DMS79 treated with DMSO at 0.1 percent for 48 hours (cell line): ENCODE measurements at places on chromosomes 7 and 10.
A peak's percentile ranks its signal among the peaks of the same experiment; 100 is the strongest.

DNA sequence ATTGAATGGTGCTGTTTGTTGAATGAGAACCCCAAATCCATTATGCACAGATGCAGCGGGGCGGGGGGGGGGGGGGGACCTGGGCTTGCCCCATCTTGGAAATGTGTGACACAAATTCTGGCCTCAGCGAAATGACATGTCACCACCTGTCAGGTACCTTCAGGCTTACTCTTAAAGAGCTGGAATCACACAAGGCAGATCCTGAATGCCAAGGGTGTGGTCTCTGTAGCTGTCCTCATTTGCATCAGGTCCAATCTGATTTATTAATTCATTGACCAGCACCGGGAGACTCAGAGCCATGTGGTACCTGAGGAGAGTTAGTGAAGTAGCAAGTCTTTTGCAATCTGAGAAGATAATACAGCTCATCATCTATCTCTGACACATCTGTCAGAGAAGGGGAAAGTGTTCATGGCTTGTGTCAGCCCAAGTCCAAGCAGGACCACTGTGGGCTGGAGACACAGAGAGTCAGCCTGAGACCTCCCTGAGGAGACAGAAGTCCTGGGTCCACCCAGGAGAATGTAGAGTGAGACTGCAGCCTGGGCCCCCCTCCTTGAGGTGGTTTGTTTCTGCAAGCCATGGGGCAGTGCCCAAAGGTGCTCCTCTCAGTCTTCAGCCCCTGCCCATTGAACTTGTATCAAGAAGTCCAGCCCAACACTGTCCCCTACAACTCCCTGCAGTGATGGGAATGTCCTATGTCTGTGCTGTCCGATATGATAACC, 46.7 kb downstream of the ADCYAP1R1 start:
- DNase-seq, result no peak

DNA sequence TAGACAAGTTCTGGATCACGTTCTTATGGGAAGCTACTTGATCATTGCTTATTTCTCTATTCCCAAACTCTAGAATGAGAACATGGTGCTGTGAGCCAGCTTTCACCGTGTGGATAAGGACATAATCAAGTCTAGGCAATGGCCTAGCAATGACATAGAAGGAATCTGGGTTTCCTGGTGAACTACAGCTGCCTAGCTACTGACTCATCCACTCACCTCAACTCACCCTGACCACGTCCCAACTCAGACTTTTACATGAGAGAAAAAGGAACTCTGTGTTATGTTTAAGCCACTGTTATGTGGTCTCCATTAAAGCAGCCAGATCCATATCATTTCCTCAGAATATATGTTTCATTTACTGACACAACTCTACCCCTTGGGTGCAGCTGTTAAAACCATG, 18.8 kb upstream of the MET start:
- no peak for DNase-seq

DNA sequence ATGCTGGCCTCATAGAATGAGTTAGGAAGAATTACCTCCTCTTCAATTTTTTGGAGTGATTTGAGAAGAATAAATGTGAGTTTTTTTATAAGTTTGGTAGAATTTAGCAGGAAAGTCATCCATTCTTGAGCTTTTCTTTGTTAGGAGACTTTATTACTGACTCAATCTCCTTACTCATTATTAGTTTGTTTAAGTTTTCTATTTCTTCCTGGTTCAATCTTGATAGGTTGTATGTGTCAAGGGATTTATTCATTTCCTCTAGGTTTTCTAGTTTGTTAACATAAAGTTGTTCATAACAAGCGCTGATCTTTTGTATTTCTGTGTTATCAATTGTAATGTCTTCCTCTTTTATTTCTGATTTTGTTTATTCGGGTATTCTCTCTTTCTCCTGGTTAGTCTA, 47.4 kb downstream of the BICC1 start:
- no peak for DNase-seq

DNA sequence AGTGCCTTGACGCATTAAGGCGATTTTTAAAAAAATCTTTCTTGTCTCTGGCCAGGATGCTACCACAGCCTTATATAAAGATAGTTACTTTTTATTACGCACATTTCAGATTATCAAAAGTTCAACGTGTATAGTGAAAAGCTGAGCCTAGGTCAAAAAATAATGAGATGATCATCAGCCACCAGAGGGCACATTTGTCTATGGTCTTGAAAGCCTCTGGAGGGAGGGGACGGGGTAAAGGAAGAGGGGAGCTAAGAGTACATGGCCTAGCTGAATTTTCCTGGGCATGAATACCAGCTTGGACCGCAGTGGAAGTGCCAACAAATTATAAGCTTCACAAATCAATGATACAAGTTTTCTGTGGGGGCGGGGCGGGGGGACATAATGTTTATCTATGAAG, 285.9 kb upstream of the SMIM30 start:
- no peak for DNase-seq

DNA sequence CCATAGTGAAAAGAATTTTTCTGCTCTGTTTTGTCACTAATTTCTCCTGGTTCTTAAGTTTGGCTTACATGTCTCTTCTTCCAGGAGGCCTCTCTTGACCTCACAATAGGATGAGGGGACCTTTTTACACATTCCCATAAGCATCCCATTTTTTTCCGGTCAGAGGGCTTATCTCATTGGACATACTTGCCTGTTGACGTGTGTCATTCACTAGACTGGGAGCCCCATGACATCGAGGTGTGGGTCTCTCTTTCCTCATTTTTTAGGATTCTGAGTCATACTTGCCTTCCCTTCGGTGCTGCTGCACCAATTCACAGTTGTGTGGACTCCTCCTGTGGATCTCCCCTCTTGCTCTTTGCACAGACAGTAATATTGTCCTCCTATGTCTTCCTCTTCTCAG, 601.8 kb downstream of the GATA3 start:
- no peak for DNase-seq

GRCh38 chr7:129951226-129952085, 1.3 kb downstream of the UBE2H start:
- peak; percentile 70 for DNase-seq

DNA sequence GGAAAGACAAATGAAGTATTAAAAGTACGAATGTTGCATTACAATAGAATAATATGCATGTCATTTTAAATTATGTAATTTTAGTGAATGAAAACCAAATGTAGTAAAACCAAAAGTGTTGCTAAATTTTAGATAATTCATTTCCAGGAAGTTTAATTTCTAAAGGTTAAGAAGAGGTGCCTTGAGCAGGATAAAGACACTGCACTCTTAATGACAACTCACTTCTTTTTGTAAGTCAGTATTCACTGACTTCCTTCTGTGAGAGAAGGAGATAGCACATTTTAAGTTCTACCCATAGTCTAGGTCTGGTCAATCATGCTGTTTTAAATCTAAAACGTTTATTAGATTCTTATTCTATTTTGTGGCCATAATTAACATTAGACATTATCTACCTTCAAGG, 160.2 kb downstream of the CRPPA start:
- no peak for DNase-seq

DNA sequence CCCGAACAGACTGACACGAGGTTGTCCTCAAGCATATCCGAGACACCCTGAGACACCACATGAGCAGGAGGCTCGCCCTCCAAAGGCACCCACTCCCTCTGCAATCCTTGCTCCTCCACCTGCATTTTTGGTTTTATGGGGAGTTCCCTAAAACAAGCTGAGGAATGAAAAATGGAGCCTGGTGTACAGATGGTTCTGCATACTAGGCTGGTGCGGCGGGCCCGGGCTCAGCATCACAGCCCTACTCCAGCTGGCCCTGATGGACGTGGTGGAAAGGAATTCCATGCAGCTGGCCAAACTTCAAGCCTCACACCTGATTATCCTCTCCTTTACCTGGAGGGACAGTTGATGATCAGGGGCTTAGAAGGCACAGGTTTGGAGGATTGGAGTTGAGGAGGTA, 30.3 kb upstream of the JAKMIP3 start:
- no peak for DNase-seq

- DNase-seq, result peak; percentile 46
Observed at GRCh38 chr7:27064159-27064558, 31.6 kb downstream of the HOXA1 start.

DNA sequence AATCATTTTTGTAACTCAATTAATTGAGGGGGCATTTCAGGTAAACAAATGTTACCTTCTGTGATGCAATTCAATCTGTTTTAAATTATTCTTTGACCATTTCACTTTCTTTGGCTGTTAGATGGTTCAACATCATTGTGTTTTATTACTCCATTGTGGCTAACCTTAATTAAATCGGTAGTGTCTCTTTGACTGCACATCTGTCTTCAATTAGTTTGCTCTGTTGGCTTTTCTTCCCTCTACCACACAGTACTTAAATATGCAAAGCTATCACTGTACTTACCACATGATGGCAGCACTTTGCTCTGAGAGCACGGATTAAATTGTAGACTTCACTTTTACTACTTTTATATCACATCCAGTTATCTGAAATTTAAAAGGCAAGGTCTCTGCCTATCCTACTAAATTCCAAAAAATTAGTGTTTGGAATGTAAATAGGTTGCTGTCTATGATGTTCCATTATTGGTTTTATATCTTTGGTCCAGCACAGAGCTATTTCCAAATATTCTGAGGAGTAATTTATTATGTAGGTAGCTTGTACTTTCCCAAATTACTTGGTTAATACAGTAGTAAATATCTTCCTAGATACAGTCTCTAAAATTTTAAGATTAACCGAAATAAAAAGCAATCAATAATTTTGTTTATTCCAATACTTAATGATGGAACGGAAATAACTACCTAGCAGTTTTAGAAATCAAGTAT, 352.0 kb downstream of the PCLO start:
- peak; percentile 32 for DNase-seq

GRCh38 chr10:30026080-30026479, 33.3 kb downstream of the JCAD start:
- no peak for DNase-seq

DNA sequence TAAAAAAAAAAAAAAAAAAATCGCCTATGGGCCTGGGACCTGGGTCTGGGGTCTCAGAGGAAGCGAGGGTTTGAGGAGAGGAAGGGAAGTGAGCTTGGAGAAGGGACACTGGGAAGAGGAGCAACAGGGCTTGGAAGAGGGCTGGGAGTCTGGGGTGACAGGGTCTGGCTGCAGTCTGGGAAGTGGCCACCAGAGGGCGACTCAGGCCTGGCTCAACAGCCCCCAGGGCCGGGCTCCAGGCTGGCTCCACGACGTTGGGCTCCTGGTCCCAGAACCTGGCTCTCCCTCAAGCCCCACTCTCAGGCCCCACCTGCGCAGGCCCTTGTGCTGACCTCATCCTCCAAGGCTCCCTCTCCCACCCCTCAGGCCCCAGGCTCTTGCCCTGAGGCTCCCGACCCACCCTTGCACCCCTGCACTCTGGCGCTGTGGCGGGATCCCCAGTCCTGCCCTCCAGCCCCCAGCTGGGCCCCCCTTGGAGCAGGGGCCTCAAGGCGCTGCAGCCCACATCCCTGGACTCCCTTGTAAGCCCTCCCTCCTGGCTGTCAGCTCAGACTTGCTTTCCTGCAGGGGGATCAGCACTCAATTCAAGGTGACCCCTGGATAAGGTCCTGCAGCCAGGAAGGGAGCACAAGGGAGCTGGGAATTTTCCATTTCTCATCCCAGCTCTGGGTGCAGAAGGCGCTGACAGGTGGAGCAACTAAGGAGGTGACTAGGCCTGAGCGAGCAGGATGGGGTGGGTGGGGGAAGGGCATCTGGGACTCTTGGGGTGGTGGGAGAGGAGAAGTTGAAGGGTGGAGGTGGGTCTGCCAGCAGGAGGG, 5.4 kb upstream of the SPACDR start:
- DNase-seq, result peak; percentile 71

DNA sequence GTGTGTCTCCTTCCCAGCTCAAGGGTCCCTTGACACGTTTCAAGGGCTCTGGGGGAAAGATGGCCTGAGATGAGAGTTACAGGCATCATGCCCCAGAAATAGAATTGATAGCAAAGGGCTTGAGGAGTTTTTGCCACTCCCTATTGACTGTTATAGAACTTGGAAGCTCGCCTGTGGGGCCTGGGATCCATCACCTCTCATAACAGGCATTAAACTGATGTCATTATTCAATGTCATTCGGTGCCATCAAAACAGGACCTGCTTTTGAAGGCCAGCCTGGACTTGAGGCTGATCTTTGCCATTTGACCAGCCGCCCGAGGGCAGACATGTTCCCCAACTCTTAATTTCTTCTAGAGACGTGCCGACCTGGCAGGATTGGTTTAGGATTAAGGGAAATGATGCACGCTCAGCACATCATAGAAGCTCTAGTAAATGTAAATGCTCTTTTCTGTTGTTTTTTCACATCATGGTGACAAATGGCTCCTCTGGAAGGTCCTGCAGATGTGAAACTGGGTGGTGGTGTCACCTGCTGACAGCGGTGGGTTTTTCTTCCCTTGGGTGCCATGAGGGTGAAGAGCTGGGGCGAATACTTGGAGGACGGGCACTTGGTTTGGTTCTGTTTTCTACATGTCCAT, 16.7 kb upstream of the KLF6 start:
- no peak for DNase-seq

- DNase-seq, result no peak
Observed at GRCh38 chr7:77337456-77337990, 78.6 kb downstream of the GSAP start.

DNA sequence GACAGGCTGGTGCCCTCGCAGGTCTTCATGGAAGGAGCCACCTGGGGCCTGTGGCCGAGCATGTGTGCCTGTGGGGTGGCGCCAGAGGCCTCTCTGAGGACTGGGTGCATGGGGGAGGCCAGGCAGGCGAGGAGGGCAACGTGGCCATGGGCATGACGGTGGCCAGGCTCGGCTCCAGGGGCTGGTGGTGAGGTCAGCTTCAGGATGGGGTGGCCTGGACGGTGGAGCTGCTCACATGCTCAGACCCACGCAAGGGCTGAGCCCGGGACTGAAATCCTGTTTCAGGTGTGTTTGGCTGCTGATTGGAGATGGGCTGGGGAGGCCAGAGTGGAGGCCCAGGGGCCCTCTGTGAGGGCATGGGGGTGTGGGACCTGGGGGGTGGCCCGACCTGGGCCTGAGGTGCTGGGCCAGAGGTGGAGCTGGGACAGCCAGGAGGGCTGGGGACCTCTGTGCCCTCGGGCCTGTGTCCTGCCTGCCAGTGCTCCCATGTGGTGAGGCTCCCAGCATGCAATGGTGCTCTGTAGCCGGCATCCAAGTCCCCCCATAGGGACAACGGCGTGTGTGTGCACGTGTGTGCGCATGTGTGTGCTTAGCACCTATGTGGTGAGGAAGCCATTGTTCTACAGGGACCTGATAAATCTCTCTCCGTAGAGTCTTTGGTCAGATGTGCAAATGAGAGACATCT, 71.1 kb downstream of the INPP5A start:
- no peak for DNase-seq

DNA sequence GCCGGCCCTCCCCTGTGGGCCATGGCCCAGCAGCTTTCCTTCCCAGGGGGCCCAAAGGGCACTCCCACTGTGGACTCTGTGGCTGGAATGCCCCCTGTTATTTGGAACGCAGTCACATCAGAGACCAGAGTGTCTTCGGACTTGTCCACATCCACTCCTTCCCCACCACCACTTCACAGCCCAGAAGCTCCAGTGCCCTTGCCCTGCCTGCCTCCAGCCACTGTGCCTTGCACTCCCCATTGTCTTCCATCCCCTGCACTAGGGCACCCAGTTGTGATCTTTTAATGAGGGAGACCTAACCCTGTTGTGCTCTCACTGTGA, 19.4 kb downstream of the INSIG1 start:
- DNase-seq, result no peak

GRCh38 chr10:92800134-92800733, 48.1 kb upstream of the EXOC6 start:
- peak; percentile 92 for DNase-seq
